ENCODE measurements at places on chromosomes 2 and 18.

- no peak for DNase-seq
These were observed 14.5 kb upstream of the ZNF385B start for GRCh38 chr2:179875864-179876263.

GRCh38 chr18:32683044-32683443 is 89.8 kb downstream of the KLHL14 start:
- DNase-seq, result no peak

DNA sequence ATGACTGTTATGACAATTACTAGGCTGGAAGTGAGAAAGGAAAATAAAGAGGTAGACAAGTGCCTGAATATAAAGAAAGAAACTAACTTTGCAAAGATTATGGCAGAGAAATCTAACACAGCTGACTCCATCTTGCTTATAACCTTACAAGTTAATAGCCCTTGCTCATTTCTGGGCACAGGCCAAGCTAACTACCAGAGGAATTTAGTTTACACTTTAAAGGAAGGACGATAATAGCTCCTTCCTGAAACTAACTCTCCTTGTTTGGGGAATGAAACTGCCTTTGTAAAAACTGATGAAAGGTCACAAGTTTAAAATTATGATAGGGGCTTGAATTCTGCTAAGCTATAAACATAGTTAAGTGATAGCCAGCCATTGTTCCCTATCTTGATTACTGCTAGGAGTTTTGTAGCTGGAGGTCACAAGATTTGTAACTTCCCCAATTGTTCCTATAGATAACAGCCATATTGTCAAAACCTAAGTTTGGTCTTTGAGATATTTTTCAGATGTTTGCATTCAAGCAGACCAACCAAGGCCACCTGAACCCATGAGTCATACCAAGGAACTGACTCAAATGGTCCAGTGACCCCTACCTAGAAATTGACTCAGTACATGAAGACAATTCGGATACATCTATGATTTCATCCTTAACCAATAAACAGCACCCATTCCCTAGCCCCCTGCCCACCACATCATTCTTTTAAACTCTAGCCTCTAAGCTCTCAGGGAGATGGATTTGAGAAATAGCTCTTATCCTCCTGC is 209.2 kb upstream of the LRATD1 start:
- no peak for DNase-seq

GRCh38 chr2:63049970-63050333 is 678 bp upstream of the OTX1 start:
- DNase-seq, result no peak

GRCh38 chr2:43171789-43172188 is 54.6 kb downstream of the ZFP36L2 start:
- DNase-seq, result no peak

GRCh38 chr2:215793747-215794595 is 219.4 kb downstream of the MREG start:
- DNase-seq, result peak; percentile 31

DNA sequence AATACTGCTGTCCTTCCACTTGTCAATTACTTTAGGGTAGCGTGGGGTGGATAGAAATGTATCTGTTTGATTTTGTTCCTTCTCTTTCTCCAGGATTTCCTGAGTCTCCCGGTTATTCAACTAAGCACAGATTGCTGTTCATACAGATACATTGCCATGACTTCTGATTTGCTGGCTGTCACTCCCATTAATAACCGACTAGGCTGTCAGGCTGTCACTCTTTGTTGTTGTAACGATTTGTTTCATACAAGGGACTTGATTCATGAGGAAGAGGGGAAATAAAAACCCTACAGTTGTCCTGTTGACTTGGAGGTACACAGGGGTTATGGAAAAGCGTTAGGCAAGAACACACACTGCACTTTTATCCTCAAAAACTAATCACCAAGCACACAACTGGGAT is 302.7 kb upstream of the SMIM21 start:
- no peak for DNase-seq

GRCh38 chr2:84841577-84841976 is 39.3 kb downstream of the TRABD2A start:
- DNase-seq, result no peak

DNA sequence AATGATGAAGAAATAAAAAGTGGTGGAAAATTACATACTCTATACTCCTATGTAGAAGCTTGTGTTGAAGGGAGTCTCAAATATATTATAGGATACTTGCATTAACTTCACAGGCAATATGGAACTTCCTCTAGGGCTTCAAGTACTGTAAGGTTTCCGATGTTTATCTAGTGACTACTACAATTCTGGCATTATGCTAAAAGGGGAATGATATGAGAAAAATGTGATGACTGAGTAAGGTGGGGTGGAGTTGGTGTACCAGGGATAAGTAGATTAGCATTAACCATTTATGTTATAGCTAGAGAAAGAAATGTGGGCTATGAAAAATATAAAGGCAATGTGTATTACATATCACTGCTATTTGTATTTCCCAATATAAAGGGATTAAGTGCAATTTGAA is 229.5 kb downstream of the DCC start:
- no peak for DNase-seq

- no peak for DNase-seq
These were observed 8.0 kb upstream of the CFAP221 start for GRCh38 chr2:119536211-119536610.

GRCh38 chr2:104749856-104750460 is 104.0 kb upstream of the POU3F3 start:
- no peak for DNase-seq

DNA sequence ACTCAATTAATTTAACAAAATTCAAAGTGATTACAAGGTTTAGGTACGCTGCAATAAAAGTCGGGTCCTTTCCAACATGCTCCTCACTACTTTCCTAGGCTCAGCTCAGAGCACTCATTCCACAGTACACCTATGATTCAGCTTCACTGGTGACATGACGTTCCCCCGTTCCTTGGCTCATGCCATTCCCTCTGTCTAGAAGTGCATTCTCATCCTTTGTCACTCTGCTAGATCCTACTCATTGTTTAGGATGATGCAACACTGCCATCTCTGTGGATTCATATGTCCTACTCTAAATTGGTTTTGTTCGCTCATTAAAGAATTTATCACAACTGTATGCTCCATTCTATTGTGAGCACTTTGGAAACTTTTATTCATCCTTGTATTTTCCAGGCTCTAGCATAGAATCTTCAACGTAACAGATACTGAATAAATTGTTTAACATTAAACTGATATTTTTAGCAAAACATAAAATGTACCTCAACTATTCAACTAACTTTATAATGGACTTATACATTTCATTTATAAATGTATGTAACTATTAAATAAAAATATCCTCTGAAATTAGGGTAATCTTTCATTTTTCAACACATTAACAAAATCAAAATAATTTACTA is 78.6 kb downstream of the FAM228A start:
- no peak for DNase-seq

GRCh38 chr18:11163665-11164064 is 14.3 kb upstream of the PIEZO2 start:
- no peak for DNase-seq

DNA sequence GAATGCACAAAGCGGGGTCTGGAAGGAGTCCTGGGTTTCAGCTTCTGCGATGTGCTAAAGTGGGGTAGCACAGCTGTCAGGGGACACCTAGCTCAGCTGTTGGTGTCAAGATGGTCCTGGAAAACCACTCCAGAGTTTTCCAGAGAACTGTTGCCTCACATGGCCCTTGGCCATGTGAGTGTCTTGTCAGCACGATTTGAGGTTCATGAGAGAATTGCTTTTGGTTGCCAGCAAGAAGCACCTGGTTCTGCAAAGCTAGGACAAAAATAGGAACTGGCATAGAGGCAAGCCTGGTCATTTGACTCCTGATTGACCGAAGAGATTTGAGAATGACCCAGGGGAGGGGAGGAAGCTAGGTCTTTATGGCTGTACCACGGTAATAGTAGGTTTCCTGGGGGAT is 50.4 kb upstream of the CTLA4 start:
- DNase-seq, result no peak

DNA sequence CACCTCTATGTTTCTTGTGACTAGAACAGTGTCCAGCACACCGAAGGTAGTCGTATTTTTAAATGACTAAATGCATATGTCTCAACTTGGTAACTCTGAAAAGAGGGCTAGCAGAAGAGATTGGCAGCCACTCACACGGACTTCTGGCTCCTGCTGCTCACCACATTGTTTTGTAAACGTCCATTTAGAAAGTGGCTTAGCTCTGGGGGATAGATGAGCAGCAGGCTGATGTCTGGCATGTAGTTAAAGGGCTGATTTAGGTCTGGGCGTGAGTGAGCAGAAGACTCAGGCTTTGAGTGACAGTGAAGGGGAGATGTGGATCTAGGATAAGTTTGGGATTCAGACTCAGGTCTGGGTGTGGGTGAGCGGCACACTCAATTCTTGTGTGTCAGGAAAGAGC is 372.9 kb upstream of the HS6ST1 start:
- no peak for DNase-seq

- DNase-seq, result no peak
These were observed 84.5 kb downstream of the ZBTB7C start for GRCh38 chr18:48324651-48325050.

DNA sequence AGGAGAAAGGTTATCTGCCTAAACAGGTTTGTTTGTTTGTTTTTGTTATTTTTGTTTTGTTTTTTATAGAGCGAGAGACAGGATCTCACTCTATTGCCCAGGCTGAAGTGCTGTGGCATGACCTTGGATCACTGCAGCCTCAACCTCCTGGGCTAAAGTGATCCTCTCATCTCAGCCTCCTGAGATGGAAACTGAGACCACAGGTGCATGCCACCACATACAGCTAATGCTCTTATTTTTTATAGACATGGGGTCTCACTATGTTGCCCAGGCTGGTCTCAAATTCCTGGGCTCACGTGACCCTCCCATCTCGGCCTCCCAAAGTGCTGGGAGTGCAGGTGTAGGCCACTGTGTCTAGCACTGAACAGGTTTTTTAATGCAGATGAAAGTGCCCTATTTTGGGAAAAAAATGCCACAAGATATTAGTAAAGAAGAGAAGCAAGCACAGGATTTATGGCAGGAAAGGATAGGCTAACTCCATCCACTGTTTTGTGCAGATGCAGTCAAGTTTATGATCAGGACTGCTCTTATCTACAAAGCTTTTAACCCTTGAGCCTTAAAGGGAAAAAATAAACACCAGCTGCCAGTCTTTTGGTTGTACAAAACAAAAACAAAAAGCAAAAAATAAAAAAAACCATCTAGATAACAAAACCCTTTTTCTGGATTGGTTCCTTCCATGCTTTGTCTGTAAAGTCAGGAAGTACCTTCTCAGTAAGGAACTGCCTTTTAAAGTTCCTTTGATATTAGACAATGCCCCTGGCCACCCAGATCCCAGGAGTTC is 29.4 kb downstream of the MAP4K3 start:
- no peak for DNase-seq

- DNase-seq, result no peak
These were observed 56.8 kb downstream of the SP110 start for GRCh38 chr2:230162981-230163380.

GRCh38 chr2:133607679-133608078 is 39.4 kb upstream of the NCKAP5 start:
- no peak for DNase-seq

DNA sequence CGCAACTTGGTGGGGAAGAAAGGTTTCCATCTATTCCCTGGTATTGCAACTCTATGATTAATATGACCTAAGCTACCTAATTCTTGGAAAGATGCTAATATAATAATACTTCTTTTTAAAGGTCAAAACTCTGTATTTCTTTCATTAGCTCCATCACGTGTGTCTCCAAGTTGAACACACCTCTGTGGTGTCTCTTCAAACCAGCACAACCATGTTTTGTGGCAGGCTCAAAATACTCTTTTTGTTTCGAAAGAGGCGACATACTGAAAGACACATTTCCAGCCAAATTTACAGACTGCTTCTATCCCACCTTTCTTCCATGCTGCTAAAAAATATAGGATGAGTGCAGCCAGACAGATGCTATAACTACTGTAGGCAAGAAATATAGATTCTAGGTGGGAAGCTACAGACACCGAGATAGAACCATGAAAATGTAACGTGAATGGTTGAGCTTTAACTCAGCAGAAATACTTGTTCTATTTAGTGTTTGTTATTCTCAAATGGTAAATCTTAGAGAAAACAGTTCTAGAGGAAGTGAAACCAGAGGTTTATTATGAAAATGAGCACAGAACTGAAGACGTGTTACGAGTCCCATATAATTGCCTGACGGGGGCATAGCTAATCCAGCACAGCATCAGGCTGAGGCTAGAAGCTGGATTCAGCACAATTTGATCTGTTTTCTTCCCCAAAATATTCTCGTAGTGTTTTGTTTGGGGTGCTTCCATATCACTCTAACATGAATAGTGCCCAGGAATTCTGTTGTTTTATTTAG is 991.5 kb upstream of the FANCL start:
- no peak for DNase-seq

DNA sequence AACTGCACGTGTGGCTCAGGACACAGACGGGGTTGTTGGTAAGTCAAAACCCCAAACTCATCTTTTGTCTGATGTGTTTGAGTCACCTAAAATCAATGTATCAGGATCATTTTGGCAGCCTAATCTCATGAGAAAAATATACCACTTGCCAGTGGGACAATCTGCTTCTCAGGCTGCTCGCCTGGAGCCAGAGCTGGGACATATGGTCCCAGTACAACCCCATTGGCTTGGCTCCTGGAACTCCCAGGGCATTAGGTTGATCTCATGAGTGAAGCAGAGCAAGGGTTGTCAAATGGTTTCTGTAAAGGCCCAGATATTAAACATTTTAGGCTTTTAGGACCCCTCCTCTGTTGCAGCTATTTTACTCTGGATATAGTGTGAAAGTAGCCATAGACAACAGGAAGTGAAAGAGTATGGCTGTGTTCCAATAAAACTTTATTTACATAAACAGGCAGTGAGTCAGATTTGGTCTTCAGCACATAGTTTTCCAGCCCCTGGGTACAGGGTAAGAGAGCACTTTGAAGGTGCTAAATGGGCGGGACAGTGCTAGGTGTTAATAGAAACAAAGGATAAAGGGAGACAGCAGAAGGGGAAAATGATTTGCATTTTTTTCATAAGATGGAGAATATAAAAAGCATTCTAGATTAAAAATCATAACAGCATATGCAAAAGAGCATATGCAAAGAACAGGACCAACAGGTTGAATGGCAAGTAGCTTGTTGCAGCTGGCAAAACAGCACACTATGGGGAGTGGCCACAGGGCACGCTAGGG is 290.8 kb downstream of the KCNS3 start:
- no peak for DNase-seq

DNA sequence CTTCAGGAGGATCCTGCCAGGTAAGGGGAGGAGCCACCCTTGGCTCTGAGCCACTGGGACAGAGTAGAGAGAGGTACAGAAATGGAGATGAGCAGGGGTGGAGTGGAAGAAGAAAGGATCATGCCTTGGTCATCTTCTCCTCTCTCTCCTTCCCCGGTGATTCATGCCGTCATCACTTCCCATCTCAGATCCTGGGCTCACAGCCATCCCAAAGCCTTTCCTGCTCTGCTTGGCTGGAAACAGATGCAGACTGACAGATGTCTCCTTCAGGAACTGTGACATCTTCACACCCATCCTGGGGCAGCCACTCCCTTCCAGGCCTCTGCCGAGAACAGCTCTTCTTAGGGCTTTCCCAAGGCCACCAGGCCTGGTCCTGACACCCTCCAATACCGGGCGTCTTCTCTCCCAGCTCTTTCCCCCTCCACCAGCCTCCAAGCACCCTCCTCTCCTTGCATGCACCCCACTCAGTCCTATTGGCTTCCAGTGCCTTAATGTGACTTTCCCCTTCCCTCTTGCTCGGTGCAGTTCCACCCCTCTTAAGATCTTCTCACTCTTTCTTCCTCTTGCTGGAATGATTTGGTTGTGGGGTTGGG is 58.3 kb upstream of the TNP1 start:
- DNase-seq, result no peak
